Suppressor macrophage treated with lipopolysaccharide for 4 hours (primary cell): ENCODE measurements at places on chromosomes 12 and 14.

DNA sequence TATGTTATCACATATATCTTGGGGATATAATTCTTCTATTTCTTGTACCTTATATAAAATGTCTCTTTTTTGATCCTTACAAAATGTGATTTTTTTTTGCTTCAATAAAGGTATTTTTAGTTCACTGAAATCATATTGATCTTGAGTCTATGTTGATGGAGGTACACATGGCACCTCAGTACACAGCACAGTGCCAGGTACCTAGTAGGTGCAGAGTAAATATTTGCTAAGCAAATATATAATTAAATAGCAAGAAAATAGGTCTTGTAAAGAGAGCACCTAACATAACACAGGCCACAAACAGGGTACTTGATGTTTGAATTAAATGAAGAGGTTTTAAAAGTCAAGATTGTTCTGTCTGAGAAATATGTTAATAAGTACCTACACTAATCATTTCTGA lies 69.7 kb downstream of the CIT start:
- no peak for DNase-seq

DNA sequence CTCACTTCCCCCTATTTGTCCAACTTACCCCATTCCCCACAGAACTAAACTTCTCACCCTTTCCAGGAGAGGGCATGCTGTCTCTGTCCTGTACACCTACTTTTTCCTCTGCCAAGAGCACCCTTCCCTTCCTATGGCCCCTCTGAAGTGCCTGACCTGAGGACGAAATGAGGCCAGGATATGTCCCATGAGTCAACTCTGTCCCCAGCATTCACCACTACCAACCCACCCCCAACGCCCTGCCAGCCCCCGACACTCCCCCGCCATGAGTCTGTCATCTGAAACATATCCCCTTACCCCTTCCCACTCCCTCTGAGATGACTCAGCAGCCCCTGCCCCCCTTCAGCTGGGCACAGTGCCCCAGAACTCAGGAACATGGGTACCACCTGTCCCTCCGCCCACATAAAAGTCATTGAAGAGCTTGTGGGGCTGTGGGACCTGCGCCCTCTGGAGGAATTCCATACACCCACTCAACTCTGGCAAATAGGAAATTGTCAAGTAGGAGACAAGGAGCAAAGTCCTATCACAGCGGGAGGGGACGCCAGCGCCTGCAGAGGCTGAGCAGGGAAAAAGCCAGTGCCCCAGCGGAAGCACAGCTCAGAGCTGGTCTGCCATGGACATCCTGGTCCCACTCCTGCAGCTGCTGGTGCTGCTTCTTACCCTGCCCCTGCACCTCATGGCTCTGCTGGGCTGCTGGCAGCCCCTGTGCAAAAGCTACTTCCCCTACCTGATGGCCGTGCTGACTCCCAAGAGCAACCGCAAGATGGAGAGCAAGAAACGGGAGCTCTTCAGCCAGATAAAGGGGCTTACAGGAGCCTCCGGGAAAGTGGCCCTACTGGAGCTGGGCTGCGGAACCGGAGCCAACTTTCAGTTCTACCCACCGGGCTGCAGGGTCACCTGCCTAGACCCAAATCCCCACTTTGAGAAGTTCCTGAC lies 26.3 kb downstream of the ITGA7 start:
- DNase-seq = peak; percentile 41

GRCh38 chr12:18165422-18165871 lies 75.5 kb upstream of the RERGL start:
- DNase-seq = peak; percentile 39

GRCh38 chr12:69497308-69498026 lies 27.3 kb downstream of the FRS2 start:
- DNase-seq = peak; percentile 51

DNA sequence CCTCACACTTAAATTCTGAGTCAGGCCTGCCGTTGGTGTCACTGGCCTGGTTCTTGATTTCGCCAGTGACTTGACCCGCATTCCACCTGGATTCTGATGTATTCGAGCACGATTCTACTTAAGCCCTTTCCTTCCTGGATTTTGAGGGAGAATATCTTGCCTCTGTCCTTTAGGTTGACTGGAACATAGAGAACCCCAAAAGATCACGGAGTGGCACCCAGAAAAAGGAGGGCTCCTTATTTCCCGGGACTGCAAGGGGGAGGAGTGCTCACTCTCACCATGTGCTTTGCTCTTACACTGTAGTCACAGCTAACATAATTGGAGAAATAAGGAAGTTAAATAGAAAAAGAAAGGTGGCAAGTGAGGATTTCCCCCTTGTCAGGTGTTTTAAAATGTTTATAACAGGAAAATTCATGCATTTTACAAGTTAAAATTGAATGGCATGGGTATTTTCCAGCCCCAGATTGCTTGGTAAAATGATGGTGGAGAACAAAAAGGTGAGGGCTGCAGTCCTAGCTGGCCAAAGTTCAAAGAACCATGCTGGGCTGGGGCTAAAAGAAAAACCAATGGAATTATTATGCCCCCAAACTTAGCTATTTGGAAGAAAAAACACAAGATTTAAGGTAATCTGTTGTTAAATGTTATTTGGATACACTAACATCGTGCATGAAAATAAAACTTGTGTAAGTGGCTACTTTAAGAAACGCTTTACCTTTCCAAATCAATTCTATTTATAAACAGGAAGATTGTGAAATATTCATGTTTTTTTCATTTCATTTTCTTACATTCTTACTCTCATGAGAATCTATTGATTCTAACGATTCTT lies 8.9 kb downstream of the FOXA1 start:
- no peak for DNase-seq

DNA sequence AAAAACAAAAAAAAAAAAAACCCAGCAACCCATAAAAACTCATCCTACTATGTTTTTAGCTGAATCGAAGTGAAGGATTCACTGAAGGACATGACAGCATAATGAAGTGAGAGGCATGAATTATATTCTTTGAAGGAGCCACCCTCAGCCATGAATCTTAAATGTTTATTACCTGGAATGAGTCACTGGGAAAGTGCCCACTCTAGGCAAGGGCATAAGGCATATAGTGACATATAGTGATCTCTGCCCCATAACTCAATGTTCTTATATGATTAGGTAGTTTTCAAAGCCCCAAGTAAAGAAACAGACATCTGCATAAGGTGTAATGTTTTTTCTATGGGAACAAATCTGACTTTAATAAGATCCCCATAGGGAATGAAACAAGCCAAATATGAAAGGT lies 79.9 kb downstream of the MDGA2 start:
- no peak for DNase-seq

DNA sequence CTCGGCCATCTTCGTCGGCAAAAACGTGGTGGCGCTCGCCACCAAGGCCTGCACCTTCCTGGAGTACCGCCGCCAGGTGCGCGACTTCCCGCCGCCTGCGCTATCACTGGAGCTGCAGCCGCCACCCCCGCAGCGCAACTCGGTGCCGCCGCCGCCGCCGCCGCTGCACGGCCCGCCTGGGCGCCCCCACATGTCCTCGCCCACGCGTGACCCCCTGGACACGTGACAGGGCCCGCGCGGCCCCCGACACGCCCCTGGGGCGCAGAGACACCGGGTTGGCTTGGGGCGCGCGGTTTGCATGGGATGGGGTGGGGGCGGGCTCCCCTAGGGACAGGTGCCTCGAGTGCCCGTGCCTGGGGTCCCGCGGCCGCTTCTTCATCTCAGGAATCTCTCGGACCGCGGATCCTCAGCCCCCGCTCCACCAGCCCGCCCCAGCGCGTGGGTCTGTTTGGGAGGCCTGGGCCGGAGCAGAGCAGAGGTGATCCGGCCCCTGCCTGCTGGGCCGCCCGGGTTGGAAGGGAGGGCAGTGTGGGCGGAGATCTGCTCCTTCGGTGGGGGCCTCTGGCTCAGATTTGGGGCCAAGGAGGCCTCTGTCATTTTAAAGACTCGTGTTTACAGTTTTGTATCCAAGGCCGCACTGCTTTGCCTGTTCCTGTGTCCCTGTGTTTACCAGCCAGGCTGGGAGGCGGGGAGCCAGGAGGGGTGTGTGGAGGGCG lies 3.3 kb downstream of the TMEM121 start:
- no peak for DNase-seq
